NCI-H2107 (cell line): ENCODE measurements at places on chromosomes 16 and 17.

- DNase-seq = no peak
Measured at GRCh38 chr16:61937646-61938045, 98.6 kb downstream of the CDH8 start.

- no peak for DNase-seq
Measured at GRCh38 chr17:205148-205669, 23.8 kb upstream of the DOC2B start.

DNA sequence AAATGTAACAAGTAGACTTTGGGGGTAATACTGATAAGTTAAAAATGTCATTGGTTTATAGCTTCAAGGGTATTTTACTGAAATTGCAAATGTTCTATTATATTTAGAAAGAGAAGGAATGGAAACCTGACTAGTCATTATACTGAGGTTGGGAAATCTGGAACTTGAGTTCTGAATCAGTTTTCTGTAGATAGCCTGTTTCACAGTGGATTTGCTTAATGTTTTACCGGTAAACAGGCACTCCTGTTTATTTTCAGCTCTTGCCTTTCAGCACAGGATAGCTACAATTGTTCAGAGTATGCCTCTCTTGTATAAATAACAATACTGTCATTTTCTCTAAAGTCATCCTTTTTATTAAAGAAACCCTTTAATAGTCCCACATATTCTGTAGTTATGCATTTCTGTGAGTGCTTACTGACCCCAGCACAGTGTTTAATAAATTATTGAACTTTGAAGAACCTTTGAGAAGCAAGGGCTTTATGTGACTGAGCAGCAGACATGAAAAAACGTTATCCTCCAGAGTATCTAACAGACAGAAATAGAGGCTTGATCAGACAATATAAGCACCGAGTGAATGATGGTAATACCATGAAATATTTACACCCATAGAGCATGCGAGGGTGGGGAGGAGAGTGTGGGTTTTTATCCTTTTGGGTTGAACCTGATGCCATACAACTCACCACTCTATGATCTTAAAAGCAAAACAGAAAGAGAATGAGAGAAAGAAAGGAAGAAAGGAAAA is 58.2 kb downstream of the FTO start:
- DNase-seq = no peak

DNA sequence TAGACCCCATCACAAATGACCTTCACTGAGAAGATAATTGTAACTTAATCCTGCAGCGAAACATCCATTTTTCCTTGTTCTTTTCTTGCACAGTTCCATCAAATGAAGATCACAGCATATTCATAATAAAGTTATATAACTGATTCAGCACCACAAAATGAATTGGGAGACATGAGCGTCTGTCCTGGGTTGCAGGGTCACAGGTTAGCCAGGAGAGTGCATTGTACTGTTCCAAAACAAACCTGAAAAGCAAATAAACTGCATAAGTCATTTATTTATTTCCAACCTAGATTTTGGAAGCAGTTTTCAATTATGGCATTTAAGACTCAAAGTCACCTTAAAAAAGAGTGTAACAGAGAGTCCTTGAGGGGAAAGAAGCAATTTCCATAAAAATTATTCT is 18.6 kb upstream of the INTS2 start:
- no peak for DNase-seq

DNA sequence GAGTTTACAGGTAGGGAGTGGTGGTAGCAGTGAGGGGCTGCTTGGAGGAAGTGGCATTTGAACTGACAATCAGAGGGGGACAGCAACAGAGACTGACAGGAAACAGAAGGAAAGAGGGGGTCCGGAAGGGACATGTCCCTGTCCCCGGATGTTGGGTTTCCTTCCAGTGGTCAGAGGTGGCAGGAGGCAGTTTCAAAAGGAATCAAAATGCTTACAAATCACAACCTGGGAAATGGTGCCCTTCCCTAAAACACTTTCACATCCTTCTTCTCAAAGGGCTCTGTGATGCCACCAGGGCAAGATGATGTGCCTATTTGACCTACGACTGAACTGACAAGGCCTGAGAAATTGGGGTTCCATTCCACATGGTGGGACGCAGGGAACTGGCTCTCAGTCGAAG is 19.7 kb downstream of the ADGRG1 start:
- DNase-seq = no peak

GRCh38 chr16:30005341-30006094 is 5.3 kb downstream of the DOC2A start:
- no peak for DNase-seq

DNA sequence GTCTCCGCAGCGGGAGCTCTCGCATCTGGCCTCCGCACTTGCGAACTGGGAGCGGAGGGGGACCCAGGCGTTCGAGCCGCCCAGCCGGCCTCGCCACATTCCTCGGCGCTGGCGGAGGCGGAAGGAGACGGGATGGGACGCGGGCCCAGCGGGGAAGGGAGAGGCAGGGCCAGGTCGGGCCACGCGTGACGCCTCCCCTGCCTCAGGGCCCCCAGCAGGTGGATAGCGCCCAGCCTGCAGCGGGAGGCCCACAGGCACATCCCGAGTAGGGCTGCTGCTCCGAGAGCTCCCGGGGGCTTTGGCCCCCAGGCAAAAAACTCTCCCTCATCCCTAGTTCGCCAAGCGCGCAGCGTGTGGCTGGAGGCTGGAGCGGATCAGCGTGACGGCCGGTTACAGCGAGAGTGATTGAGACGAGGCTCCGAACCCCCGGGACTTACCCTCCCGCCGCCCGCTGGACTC is 800 bp downstream of the PLEKHH3 start:
- DNase-seq = no peak

GRCh38 chr16:67694611-67695010 is 24.5 kb downstream of the GFOD2 start:
- no peak for DNase-seq

DNA sequence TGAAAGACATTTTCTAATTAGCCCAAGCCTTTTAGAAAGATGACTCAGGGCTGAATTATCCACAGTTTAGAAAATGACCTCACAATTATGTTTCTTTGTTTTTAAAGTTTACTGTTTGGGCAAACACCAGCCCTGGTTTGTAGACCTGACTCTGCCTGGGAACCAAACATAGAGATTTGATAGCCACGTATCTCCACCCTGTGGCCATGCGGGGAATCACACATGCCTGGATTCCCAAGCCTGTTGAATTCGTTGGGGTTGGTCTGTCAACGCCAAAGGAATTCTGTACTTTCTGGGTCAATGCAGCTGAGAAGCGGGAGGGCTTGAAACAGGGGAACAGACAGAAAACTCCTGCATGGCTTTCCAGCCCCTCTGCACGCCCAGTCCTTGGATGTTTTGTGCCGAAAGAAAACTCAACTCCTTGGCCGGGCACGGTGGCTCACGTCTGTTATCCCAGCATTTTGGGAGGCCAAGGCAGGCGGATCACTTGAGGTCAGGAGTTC is 26.9 kb downstream of the CD300A start:
- no peak for DNase-seq

DNA sequence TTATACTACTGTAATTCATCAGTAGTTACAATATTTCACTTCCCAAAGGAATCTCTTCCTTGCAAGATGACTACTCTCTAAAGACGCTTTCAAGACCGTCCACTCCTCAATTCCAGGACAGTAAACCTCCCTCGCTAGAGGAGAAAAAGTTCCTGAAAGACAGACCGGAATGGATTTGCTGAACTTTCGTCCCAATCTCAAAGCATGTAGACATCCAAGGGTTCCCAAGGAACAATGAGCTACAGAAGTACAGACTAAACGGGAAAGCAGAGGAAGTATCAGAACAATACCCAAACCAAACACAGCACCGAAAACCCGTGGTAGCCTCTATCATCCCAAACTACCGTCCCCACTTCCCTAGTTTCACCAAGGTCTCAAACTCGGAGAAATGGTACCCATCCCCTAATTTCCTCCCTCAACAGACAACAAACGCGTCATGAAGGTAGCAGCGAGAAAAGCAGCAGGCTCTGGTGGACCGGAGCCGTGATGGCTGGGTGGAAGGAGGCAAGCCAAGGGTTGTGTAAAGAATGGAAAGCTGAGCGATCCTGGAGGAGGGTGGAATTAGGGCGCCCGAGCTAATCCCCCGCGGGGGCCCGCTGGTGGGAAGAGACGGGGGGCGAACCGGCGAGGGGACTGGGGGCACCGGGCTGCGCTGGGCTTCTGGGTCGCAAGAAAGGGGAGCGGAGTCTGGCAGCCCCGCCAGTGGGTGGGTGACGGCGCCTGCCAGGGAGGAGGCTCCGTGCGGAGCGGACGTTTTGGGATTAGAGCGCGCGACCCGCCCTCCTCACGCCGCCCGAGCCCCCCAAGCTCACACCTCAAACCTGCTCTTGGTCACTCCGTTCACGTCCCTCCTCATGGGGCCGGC is 647 bp downstream of the FBXL20 start:
- no peak for DNase-seq

DNA sequence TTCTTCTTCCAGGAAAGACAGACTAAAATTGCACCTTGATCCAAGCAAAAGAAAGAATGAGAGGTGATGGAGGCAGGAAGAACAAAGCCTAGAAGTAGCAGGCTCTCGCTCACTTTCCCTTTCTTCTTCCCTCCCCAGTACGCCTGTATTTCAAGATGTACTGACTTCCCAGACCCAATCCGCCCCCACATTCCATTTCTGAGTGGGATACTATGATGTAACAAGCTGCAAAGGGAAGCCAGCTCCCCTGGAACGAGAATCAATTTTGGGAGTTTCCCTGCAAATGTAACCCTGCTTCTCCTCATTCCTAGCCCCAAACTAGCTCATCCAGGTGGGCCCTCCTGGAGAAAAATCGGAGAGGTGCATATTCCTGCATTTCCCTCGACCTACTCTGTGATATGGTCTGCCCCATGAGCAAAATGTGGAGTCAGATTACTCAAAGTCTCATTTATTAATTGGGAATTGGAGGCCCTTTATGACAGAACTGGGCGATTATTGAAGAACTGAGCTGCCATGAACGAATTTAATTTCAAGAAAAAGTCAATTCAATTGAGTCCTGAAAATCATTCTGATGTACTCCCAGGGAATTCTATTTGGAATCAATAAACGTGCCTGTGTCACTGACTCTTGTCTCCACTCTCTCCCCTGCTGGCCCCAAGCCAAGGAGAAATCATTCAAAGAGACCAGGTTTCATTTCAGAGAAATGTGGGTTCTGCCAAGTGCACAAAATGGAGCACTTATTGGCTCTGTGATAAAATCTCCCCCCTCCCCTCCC is 398.9 kb downstream of the SHISA9 start:
- no peak for DNase-seq

DNA sequence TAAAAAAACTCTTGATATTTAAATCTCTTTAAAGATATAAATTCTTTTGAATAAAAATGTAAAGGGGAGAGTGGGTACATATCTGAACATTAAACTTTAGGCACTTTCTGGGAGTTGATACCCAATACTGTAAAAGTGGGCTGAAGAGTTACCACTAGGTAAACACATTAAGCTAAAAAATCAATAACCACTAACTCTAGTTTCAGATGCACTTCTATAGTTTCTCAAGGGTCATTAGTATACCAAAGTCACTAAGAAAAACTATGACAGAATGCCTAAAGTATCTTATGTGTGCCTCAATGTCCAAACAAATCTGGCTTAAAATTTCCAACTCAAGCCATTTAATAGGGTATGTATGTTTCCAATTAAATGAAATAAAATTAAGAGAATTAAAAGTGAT is 13.1 kb upstream of the CFDP1 start:
- peak; percentile 32 for DNase-seq

DNA sequence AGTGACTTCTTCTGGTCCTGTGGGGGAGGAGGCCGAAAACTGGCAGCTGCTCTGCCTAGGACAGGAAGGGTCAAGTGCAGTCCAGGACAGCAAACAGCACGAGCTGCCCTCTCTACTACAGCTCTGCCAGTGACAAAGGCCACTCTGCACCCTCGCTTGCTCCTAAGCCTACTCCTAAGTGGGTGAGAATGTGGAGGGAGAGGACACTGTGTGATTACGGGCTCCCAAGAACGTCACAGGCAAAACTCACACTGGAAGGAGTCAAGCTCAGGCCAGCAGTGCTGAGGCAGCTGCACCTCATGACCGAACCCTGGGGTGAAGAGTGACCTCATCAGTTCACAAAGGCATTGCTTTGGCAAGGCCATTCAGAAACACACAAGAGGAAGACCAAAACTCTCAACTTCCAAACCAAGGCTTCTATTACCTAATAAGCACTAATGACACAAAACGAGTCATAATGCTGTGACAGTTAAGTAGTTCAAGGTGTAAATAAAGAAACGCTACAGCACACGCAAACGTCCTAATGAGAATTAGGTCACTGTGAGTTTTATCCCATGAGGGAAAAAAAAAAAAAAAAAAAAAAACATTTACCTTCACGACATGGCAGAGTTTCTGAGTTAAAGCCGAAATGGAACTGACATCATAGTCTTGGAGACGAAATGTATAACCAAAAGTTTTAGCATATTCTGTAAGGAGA is 35.1 kb downstream of the MARF1 start:
- DNase-seq = no peak

DNA sequence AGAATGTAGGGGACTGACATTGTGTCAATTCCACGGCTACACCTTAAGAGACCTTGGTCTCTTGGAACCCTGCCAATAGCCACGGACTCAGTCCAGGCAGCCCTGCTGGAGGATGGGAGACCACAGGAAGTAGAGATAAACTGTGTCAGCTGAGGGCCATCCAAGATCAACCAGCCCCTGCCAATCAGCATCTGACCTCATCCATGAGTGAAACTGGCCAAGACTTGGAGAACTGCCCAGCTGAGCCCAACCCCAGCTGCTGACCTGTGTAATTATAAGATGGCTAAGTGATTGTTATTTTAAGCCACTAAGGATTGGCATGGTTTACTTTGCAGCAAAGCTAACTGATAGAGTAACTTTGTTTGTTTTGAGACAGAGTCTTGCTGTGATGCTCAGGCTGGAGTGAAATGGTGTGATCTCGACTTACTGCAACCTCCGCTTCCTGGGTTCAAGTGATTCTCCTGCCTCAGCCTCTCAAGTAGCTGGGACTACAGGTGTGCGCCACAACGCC is 13.3 kb upstream of the YWHAE start:
- no peak for DNase-seq

DNA sequence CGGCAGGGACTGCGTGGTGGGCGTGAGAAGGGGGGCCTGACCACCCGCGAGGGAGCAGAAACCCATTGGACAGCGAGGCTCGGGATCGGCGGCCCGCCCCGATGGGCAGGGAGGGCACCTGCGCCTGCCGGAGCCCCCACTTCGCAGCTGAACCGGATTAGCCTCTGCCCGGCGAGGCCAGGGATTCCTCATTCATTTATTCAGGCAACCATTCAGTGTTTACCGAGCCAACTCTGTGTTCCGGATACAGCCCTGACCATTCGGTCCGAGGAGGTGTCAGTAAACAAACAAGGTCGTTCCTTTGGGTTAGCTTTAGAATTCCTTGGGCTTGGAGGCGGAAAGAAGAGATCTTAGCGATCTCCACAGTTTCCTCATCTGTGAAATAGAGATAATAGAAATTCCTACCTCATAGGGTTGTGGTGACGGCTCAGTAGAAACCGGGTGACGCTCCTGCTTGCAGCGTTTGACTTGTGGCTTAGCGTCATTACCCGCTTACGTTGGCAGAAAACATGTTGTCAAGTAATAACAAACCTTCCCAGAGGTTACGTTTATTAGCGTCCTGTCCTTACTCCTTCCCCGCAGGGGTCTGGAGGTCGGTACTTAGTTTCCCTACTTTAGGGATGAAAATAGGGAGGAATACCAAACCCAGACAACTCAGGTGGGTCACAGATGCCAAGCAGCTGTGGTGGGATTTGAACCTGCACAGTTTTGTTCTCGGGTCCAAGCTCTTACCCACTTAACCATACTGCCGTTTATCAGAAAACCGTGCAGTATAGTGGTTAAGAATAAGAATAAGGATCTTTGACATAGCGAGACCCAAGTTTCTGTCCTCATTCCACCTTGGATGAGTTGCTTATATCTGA is 893 bp downstream of the POLR3E start:
- peak; percentile 72 for DNase-seq
